SHP77 treated with DMSO at 0.1 percent for 48 hours (cell line): ENCODE measurements at places on chromosomes 3 and 15.

DNA sequence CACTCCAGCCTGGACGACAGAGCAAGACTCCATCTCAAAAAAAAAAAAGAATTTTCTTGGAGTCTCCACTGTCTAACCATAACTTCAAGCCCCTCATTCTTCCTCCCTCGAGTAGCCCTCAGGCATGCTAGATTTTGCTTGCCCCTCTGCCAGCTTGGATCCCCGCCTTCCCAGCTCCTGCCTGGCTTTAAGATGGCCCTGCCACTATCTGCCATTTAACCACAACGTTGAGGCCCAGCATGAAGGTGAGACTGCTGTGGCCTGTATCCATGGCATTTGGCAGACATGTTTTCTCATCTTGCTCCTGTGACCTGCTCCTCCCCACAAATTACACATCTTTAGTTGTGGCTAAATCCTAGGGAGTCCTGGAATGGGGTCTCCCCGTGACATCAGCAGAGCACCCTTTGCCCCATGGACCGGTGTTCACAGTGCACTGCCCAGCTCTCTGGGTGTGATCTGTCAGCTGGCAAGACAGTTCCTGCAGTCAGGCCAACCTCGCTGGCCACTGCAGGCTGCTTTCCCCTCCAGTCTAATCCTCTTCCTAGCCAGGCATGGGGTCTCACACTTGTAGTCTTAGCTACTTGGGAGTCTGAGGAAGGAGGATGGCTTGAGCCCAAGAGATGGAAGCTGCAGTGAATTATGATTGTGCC is 10.4 kb downstream of the VPS18 start:
- no peak for DNase-seq

DNA sequence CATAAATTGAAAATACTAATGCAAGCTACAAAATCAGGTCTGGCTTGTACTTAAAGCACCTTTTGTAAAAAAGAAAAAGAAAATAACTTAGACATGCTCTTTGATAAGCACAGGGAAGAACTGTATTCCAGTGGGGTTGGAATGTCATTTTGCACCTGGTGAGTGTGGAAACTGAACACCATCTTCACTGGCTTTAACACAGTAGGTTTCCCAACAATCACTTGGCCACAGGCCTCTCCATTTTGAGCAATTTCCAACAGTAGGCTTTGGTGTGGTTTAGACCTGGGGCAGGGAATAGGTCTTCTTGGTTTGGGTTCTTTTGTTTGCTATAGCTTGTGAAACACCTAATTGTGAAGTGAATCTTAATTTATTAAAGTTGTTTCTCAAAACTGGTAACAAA is 18.9 kb downstream of the PDZRN3 start:
- no peak for DNase-seq

DNA sequence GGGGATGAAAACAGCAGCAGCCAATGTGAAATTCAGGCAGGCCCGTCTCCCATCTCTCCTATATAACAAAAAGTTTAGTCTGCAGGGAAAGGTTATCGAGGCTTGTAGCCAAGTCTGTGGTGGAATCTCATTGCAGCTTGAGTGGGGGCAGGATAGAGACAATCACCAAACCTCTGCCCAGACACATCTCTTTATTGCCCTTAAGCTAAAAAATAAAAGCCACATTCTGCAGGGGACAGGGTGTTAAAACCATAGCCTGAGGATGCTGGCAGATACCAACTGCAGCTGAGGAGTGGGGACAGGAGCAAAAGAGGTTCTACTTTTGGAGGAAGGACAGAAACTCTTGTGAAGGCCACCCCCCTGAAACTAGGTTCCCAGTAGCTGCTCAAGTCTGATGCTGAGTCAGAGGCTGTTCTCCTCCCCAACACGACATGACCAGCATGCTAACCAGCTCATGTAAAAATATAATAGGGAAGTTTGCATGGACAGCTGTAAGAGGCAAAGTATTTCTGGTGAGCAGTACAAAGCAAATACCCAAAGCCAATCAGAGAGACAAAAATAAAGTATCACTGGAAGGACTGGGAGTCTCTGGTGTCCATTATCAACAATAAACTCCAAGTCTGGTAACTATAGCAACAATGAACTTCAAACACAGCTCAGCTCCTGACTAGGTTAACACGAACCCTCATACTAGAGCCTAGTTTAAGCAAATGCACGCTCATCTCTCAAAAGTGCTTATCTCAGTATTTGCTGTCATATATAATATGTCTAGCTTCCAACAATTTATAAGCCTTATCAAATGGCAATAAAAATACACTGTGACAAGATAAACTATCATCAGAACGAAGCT is 362.2 kb upstream of the SLCO3A1 start:
- DNase-seq = no peak

DNA sequence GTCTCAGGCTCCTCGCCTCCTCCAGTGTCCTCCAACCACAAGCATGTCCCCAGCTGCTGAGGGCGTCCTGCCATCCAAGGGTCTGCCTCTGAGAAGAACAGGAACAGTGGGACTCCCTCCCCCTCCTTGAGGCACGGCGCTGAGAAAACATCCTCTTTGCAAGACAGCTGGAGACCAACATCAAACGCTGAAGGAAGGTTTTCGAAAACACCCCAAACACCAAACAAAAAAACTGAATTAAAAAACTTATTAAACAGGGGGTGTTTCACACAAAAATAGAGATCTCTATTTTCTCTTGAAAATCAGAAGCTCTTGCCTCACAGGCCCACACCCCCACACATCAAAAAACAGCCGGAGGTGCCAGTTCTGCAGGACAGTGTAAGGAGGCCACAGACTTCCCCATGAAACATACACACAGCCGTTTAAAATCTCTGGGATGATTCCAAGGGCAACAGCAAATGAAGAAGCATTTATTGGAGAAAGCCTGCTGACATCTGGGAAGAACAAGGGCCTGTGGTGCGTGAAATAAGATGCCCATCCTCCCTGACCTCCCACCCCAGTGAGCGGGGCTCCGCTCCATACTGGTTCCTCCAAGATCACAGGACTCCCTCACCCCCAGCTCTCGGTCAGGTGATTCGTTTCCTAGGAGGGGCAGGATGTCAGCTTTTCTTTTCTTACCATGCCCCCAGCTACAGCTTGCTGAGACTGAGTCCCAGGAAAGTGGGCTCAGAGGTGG is 71.3 kb downstream of the NUP210 start:
- no peak for DNase-seq

GRCh38 chr3:175729466-175729865 is 870.3 kb downstream of the NAALADL2 start:
- DNase-seq = no peak

- no peak for DNase-seq
Measured at GRCh38 chr15:62783303-62783957, 259.1 kb upstream of the TPM1 start.
